ENCODE measurements at places on chromosomes 16 and 17.

DNA sequence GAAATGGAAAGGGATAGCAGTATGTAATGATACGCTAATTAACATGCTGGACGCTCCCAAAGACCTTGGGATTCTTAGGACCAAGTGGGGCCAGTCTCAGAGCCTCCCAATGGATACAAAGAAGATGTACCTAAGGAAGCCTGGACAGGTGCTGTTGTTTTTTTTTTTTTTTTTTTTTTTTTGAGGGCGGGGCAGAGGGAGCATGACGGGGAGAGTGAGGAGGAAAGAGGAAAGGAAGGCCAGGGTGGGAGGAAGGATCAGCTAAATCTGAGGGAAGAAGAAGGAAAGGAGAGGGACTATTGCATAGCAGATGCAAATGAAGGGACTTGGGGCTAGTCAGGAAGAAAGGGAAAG, 2.5 kb downstream of the VAMP2 start:
- DNase-seq, result no peak

DNA sequence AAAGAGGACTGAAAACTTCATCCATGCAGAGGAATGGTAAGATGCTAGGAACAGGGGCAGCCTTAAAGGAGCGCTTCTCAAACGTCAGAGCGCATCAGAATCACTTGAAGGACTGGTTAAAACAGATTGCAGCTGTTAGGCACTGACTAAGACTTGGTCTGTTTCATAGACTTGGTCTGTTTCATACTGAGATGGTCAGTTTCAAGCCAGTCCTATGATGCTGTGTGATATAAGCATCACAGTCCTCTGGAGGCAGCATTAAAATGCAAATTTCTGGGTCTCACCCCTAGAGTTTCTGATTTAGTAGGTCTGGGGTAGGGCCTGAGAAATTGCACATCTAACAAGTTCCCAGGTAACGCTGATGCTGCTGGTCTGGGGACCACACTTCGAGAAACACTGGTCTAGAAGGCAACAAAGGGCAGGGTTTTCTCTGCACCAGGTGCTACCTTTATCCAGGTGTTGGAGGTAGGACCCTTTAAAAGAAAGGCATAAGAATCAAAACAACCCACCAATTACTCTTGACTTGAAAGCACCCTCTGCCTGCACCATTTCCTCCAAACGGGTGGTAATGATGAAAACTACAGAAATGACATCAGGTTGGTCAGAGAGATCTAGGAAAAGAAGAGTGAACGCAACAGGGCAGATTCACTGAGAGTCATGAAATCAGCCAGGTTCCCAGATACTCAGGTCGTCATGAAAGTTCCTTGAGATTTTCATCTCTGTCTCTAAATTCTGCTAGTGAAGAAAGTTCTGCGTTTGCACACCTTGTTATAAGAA, 95.0 kb upstream of the RCVRN start:
- no peak for DNase-seq

DNA sequence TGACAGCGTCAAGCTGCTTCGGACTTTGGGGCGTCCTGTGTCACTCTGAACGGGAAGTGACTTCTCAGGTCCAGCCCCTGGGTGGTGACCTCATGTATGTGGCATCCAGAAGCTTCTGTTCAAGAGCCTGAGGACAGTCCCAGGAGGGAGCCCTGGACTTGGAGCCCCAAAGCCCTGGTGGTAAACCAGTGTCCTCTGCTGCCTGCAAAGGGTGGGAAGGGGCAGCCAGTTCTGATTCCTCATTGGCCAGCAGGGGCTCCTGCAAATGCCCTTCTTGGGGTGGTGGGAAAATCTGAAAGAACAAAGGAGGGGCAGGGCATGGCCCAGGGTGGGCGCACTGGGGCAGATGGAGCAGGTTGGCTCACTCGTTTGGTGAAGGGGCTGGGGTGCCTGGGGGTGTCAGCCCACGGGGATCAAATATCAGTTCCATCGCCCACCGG, 1.6 kb downstream of the OSGIN1 start:
- DNase-seq, result no peak

DNA sequence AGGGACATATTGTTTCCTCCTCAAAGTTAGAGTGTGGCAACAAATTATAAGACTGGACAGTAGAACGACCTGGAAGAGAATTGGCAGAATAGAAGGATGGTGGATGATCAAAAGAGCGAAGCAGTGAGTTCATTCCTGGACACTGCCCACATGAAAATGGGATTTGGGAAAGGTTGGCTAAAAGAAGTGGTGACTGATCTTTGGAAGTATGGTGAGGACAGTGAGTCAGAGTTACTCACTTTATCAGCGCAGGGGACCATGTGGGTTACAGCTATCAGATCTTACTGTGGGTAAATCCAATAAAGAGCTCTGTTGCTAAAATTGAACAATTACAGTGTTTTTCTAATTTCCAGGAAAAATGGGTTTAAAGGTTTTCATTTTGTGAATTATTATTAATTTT, 2.7 kb upstream of the TANC2 start:
- DNase-seq, result no peak

GRCh38 chr17:59668816-59669215, 38.4 kb downstream of the PTRH2 start:
- no peak for DNase-seq

GRCh38 chr16:27531186-27531585, 18.5 kb downstream of the GTF3C1 start:
- DNase-seq, result no peak
